Left lobe of liver (tissue), 2 donors: ENCODE measurements at places on chromosomes 4 and X.

DNA sequence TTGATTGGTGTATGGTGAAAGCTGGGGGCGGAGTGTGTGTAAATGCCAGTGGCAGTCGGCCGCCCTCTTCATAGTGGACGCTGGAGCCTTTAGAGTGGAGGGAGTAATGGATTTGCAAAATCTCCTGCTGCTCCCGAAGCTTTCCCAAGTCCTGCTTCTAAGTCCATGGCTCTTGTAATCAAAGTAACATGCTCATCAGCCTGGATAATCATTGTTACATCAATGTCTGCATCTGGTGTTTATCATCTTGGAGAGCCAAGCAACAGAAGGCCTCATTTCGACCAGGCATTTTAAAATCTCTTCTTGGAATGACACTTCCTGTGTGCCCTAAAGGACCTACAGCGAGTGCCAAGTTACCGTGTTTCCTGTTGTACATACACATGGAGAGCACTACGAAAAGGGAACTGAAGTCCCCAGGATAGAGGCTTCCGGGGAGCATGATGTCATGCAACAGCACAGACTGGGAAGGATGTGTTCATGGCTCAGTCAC is 32.2 kb downstream of the UNC5C start:
- DNase-seq, result no peak

DNA sequence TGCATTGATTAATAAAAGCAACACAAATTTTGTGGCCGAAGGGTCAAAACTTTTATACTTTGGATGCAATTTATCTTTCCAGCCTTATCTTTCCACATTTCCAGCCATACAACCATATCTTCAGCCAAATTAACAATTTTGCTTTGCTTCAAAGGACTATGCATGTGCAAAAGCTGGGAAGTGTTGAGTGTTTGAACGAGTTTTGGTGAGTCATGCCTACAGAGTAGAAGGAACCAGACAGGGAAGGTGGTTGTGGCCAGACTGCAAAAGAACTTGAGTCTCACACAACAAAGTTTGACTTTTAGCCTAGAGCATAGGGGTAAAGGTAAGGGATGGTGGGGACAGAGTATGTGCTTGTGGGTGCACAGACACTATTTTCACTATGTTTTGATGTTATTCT is 53.0 kb upstream of the GABRA2 start:
- no peak for DNase-seq

DNA sequence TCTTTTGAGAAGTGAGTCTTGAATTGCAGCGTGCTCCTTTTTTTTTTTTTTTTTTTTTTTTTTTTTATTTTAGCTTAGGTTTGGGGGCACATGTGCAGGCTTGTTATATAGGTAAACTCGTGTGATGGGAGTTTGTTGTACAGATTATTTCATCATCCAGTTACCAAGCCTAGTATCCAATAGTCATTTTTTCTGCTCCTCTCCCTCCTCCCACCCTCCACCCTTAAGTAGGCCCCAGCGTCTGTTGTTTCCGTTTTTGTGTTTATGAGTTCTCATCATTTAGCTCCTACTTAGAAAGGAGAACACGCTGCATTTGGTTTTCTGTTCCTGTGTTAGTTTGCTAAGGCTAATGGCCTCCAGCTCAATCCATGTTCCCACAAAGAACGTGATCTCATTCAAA is 81.3 kb upstream of the TSPAN5 start:
- DNase-seq, result no peak

- no peak for DNase-seq
These were observed 45.9 kb downstream of the TEC start for GRCh38 chr4:48223633-48224295.
